Stimulated activated CD8-positive, alpha-beta memory T cell treated with anti-CD3 and anti-CD28 coated beads, Interleukin-4, amount 100 ng/mL, for 1 hour (primary cell): ENCODE measurements at places on chromosomes 3 and 15.

- no peak for DNase-seq
These were observed at the start of gene CHRNA3 for GRCh38 chr15:78620527-78621421. Gene CHRNA3 (minus strand): TSS chr15:78620996. CDS start chr15:78620794, 202 bp downstream.

DNA sequence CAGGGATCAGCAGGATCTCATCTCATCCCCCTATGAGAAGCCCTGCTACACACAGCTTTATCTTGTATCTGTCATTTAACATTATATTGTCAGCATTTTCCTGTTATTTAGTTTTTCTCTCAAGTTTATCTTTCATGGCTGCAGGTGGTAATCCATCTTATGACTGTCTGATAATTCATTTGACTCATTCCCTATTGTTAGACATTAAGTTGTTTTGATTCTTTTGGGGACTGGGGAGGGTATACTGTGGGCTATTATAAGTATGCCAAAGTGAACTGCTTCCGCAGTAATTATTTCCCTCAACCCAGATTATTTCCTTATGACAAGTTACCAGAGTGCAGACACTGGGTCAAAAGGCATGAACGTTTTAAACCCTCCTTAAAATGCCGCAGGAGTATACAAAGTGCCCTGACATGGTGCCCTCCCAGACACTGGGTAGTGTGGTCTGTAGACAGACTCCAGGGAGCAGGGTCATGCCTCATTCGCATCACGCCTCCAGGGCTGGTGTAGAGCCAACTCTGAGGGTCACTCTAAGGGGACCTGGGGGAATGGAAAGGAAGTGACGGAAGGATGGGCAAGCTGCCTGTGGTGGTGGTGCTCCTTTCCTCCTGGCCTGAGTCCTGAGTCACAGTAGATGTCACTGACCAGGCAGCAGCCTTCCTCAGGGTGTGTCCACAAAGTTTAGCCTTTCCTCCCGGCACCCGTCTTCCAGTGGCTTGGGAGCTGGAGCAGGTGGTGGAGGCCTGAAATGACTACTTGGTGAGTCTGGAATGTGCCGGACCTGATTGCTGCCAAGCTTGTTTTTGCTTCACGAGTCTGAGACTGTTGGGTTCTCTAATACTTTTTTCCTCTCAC is 11.6 kb downstream of the GPR160 start:
- no peak for DNase-seq

DNA sequence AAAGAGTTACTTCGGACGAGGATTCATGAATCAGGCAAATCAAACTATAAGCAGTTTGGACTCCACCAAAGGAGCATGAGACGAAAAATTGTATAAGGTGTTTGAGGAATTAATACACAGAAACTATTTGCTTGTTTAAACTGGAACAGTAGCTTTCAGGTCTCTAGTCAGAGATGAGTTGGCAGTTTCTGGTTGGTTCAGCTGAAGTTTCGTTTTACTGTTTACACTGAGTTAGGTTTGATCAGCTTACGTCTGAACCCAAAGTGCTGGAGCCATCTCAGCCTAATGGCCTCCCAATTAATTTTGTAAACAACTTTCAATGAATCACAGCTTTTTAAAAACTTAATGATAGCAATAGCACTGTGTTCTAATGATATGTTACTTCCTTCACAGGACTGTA is 703.7 kb downstream of the NLGN1 start:
- DNase-seq: no peak

- DNase-seq: no peak
These were observed 117.0 kb downstream of the WNT7A start for GRCh38 chr3:13762906-13763305.

DNA sequence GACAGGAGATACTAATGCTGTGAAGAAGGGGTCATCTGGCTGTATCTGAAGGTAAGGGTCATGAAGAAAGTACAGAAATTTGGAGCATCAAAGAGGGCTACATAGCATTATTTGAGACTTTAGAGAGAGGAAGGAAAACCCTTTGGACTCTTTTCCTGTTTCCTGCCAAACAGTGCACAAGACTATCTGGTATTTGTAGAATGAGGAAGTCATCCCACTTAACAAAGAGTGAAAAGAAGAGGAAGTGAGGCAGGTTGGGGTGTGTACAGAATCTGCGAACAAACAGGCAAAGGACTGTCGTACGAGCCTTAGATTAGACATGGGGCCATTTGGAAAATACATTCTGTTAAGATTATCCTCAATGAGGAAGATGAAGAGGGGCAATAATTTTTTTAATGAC is 546.8 kb upstream of the EPHA6 start:
- DNase-seq: no peak

DNA sequence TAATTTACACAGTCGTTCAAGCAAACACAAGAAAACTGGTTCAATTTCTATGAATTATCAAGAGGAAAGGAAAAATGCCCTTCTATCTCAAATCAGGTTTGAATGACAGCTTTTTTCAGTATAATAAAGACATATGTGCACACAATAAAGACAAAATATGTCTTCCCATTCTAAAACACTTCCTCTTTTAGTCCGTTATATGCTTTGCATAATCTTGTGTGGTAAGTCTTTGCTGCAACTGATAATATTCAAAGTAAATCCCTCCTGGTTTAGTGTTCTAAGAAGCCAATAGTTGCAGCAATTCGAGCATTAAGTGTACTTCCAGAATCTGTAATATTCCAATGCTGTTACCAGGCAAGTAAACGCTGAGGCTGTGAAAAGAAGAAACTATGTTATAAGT is 43.7 kb upstream of the MAPKBP1 start:
- no peak for DNase-seq

DNA sequence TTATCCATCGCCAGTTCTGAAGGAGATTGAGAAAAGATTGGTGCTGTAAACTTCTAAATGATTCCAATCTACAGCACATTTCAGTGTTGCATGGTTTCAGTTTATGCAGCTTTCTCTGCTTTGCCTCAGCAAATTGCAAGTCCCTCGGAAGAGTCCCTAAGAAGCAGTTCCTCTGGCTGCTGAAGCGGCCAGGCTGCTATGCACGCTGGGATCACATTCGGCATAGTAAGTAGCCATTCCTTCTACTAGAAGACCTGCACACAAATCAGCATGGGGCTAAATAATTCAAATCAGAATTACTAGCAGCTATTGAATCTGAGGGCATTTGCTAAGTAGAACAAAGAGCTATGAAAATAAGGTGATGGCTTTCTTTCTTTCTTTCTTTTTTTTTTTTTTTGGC is 769.5 kb downstream of the AGBL1 start:
- DNase-seq: no peak

GRCh38 chr3:107995823-107996222 is 95.0 kb downstream of the CD47 start:
- DNase-seq: no peak

DNA sequence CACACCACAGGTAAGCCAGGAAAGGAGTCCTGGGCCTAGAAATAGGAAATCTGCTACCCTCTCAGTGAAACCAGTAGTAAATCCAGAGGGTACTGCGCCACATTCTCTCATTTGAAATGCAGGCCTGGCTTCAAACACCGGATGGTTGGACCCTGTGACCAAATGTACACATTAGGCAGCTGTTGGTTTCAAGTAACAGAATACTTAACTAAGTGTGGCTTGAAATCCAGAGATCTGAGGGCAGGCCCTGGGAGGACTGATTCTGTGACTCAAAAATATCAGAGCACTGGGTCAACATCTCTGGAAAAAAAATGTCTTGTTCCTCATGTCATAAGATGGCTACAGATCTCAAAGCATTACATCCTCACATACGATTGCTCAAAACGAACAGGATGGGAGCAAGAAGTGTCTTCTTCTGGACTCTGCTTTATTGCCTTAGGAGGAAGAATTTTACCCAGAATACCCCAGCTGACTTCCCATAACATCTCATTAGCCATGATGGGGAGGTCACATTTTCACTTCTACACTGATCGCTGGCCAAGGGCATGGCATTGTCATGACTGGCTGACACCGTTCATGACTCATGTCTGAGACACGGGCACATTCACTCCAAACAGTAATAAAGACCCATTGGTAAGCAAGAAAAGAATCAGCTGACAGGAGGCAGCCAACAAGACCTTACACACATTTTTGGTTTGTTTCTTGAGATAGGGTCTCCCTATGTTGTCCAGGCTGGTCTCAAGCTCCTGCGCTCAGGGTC is 166.0 kb downstream of the ARRDC4 start:
- DNase-seq: no peak

DNA sequence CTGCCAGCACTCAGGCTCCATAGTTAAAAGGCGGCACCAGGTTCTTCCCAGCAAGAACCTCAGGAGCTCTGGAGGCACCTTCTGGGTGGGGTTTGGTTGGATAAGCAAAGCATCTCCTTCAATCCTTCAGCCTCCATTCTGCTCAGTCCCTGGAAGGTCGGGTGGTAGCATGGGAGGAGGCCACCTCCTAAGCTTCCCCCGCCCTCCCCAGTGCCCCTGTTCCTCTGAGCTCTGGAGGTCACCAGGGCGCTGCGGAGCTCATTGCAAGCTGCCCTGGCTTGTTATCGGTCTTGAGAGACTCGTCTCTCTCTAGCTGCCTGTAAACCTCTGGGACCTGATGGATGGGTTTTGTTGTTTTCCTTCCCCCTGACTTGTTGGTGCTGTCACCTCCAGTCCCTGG is 124.8 kb downstream of the RPLP1 start:
- DNase-seq: no peak

GRCh38 chr3:58462829-58463180 is 29.1 kb upstream of the KCTD6 start:
- no peak for DNase-seq
